ENCODE measurements at places on chromosomes 11 and 22.

GRCh38 chr11:14350215-14350614 lies 8.8 kb downstream of the RRAS2 start:
- DNase-seq, result no peak

DNA sequence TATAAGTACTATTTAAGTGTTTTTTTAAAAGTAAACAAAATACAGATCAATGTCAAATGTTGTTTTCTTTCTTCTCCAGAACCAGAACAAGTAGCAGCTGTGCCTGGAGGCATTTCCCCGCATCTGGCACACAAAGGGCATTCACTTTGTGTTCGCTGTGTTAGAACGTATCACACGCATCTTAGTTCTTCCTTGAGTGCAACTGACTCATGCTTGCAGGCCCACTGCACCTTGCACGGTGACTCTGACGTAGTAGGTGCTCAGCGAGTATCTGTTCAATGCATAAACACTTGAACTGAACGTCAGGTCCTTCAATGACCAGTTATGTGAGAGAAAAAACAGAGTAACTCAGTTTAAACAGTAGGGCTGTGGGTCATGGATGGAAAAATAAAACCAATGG lies 3.5 kb downstream of the IFT27 start:
- no peak for DNase-seq

GRCh38 chr11:10930972-10931760 lies 73.3 kb upstream of the ZBED5 start:
- peak; percentile 74 for DNase-seq

DNA sequence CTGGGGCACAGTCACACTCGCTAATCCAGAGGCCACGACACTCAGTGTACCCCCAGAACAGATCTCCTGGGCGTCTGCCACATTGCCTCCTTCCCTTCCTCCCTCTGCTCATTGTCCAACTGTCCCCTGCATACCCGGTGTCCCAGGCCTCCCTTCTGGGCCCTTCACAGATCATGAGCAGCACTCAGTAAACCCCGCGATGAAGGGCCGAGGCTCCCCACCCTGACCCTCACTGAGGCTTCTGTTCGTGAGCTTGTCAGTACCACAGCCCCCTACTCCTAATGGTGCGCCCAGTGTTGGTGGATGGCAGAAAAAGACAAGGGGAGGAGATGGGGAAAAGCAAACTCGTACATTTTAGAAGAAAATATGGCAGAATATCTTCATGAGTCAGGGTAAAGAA lies 12.6 kb downstream of the RSPH14 start:
- no peak for DNase-seq

GRCh38 chr11:11514246-11514645 lies 107.6 kb downstream of the GALNT18 start:
- DNase-seq, result no peak

- DNase-seq, result peak; percentile 34
Measured at GRCh38 chr11:113289431-113290187, 24.8 kb upstream of the TTC12 start.

GRCh38 chr11:118628432-118628831 lies 21.0 kb downstream of the PHLDB1 start:
- no peak for DNase-seq

- DNase-seq, result no peak
Measured at GRCh38 chr11:32224580-32224979, 133.7 kb downstream of the RCN1 start.

Data from fibroblast of the conjunctiva (primary cell).